Muscle of back (tissue), 13 donors: ENCODE measurements at places on chromosomes 3 and 15. TPM values are rescaled to one million over a fixed set of nuclear protein-coding genes. Genes with fewer than 3 reads are reported as not detected.

PIERCE2 gene
- 1.1 TPM for polyA plus RNA-seq

KCNMB3 gene
- 2.9 TPM for polyA plus RNA-seq

MED12L gene
- 9.9 TPM for polyA plus RNA-seq

SPINT1 gene
- polyA plus RNA-seq: 0.48 TPM

MEX3B gene
- polyA plus RNA-seq: 13.8 TPM

DLG1 gene
- 45.4 TPM for polyA plus RNA-seq

DISP2 gene
- polyA plus RNA-seq: 0.68 TPM

KLHL40 gene
- polyA plus RNA-seq: 95.7 TPM

ZNF660 gene
- 4.1 TPM for polyA plus RNA-seq

ACKR4 gene
- 1.1 TPM for polyA plus RNA-seq

CYP11A1 gene
- polyA plus RNA-seq: 1.6 TPM

GOLGA6L4 gene
- polyA plus RNA-seq: 7.5 TPM

HRG gene
- not detected for polyA plus RNA-seq

DUOX1 gene
- polyA plus RNA-seq: 3.8 TPM

CCDC80 gene
- 113 TPM for polyA plus RNA-seq

COLQ gene
- 33.2 TPM for polyA plus RNA-seq

MCCC1 gene
- 14.6 TPM for polyA plus RNA-seq

MFN1 gene
- 53.6 TPM for polyA plus RNA-seq

LMAN1L gene
- polyA plus RNA-seq: not detected

NPAP1 gene
- polyA plus RNA-seq: 0.10 TPM

MAGEL2 gene
- polyA plus RNA-seq: 16.8 TPM

CHRNA5 gene
- 0.47 TPM for polyA plus RNA-seq

DLEC1 gene
- polyA plus RNA-seq: 0.56 TPM

CSPG5 gene
- polyA plus RNA-seq: 1.3 TPM

CASR gene
- polyA plus RNA-seq: not detected

NEO1 gene
- 51.3 TPM for polyA plus RNA-seq

GPR160 gene
- polyA plus RNA-seq: 3.5 TPM

GALNT15 gene
- 1.8 TPM for polyA plus RNA-seq

TRIM59 gene
- 6.1 TPM for polyA plus RNA-seq

GOLGA6L9 gene
- 3.6 TPM for polyA plus RNA-seq

TTC14 gene
- polyA plus RNA-seq: 56.3 TPM

GOLGA8K gene
- 0.54 TPM for polyA plus RNA-seq

CYP1A1 gene
- not detected for polyA plus RNA-seq

POLG gene
- 41.5 TPM for polyA plus RNA-seq

CDC25A gene
- 3.9 TPM for polyA plus RNA-seq

TLR9 gene
- 0.21 TPM for polyA plus RNA-seq

ABI3BP gene
- polyA plus RNA-seq: 413 TPM

REC114 gene
- not detected for polyA plus RNA-seq

SCG5 gene
- polyA plus RNA-seq: 22.0 TPM

STRA6 gene
- 1.4 TPM for polyA plus RNA-seq

PLA2G4D gene
- 0.23 TPM for polyA plus RNA-seq

NEK10 gene
- polyA plus RNA-seq: 1.7 TPM

CSTA gene
- 0.71 TPM for polyA plus RNA-seq

ALPK3 gene
- polyA plus RNA-seq: 75.9 TPM

TNFAIP8L3 gene
- 1.9 TPM for polyA plus RNA-seq

TMEM212 gene
- polyA plus RNA-seq: 0.35 TPM

FSIP1 gene
- polyA plus RNA-seq: 0.53 TPM

LYSMD4 gene
- 8.9 TPM for polyA plus RNA-seq

MCF2L2 gene
- polyA plus RNA-seq: 0.22 TPM

BCL2A1 gene
- polyA plus RNA-seq: 0.59 TPM
